NCI-H2029 (cell line): ENCODE measurements at places on chromosomes 5 and 9.
A peak's percentile ranks its signal among the peaks of the same experiment; 100 is the strongest.

DNA sequence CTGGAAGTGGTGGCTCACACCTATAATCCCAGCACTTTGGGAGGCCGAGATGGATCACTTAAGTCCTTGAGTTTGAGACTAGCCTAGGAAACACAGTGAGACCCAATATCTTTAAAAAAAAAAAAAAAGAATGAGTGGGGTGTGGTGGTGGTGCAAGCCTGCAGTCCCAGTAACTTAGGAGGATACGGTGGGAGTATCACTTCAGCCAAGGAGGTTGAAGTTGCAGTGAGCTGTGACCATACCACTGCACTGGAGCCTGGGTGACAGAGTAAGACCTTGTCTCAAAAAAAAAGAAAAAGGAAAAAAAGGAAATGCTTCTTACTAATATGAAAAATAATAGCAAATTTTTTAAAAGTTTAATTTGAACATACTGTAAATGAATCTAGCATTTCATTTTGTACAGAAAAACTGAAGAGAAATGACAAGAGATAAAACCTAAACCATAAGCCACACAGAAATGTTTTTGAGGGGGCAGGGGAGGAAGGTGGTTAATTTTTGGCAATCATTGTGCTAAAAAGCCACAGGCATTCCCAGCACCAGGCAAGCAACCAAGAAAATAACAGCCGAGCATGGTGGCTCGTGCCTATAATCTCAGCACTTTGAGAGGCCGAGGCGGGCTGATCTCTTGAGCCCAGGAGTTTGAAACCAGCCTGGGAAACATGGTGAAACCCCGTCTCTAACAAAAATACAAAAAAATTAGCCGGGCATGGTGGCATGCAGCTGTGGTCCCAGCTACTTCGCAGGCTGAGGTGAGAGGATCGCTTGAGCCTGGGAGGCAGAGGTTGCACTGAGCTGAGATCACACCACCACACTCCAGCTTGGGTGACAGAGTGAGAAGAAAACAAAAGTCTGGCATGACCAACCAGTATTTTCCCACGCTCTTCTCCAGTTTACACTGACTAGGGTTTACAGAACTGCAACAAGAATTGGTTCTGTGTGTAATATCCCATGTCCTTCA lies 114.5 kb upstream of the NR5A1 start:
- DNase-seq: no peak

DNA sequence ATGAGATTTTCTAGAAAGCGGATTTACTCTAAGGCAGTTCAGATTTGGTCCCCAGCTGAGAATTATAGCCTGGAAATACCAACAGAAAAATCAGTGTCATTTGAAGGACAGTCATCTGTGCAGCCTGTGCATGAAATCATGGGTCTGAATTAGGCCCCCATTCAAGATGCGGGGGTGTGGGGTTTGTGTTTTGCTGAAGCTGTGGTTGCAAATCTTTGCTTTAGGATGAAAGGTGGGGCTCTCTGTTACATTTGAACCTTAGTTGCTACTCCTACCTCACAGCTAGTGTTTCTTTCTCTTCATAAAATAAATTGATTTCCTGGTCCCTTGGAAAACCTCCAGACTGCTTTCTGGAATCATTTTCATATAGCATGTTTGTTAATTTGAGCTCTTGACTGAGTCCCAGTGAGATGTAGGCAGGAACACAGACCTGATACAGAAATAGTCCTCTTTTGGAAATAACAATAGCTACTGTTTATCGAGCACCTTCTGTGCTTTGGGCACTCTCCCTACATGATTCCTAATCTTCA lies 4.8 kb upstream of the ABL1 start:
- DNase-seq: no peak

DNA sequence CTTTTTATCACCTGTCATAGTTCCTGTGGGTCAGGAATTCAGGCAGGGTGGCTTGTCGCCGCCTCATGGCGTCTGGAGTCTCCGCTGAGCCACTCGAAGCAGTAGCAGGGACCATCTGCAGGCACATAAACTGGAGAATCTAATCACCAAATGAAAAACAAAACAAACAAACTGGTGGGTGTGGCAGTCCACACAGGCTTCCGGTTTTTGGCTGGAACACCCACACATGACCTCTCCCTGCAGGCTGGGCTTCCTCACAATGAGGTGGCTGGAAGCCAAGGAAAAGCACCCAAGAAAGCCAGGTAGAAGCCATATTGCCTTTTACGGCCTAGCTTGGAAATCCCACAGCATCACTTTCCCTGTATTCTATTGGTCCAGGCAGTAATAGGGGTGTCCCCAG lies 197.0 kb downstream of the SYK start:
- peak; percentile 82 for DNase-seq

DNA sequence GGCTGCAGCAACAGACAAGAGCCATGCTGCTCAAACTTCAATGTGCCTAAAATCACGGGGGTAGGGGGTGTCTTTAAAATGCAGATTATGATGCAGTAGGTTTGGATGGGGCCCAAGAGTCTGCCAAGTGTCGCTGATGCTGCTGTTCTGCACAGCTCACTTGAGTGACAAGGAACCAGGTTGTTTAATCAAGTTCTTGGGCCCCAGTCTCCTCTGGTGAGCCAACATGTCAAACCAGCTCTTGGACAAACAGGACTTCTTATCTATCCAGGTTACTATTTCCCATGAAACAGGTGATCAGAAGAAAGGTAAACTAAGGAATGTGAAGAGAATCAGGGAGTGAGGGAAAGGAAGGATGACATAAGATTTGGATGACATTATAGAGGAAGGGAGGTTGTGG lies 78.0 kb downstream of the APBA1 start:
- DNase-seq: no peak

- no peak for DNase-seq
Observed at GRCh38 chr5:16005225-16005624, 174.4 kb downstream of the MARCHF11 start.

- no peak for DNase-seq
Observed at GRCh38 chr5:66993448-66993847, 203.2 kb downstream of the CD180 start.

DNA sequence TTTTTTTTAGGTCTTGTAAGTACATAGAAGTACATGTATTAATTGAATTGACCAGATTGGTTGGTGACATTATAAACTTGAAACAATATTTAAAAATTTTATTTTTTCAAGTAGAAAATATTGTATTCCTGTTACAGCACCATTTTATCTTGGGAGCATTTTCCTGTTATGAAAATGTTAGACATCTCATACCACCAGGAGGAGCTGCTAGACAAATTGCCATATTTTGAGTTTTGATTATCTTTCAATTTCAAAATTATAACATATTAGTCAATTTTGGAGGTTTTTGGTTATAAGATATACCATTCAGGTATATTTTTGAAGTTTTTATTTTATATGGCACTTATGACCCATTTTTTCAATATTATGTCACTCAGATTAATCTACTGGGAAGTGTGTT lies 84.4 kb downstream of the CNTLN start:
- no peak for DNase-seq
